Kidney glomerular epithelial cell (primary cell): ENCODE measurements at places on chromosomes 3 and 15.

DNA sequence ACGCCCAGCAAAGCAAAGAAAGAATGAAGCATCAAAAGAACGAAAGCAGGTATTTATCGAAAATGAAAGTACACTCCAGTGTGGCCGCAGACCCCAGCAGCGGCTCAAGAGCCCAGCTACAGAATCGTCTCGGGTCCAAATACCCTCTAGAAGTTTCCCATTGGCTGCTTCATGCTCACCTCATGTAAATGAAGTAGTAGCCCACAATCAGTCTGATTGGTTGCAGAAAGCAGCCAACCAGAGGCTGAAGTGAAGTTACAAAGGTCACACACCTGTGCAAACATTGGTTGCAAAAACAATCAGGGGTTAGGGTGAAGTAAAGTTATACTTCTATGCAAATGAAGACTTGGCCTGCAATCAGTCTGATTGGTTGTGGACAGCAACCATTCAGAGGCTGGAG is 32.0 kb downstream of the SV2B start:
- no peak for DNase-seq

GRCh38 chr15:70235347-70235746 is 137.6 kb upstream of the TLE3 start:
- no peak for DNase-seq

GRCh38 chr15:33395846-33396245 is 85.1 kb downstream of the RYR3 start:
- no peak for DNase-seq

DNA sequence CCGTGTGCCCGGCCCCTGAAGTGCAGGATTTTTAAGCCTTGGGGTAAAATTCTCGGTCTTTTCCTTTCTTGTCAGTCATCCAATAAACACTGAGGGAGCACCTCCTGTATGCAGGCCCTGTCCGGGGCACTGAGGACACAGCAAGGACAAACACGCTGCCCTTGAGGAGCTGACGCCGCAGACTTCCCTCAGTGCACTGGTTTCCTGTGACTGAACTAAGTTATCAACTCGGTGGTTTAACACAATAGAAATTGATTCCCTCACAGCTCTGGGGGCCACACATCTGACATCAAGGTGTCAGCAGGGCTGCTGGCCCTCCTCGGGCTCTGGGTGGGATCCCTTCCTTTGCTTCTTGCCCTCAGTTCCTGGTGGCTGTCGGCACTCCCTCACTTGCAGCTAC is 65.1 kb downstream of the ZNF445 start:
- no peak for DNase-seq

GRCh38 chr15:101466188-101466587 is 23.3 kb downstream of the PCSK6 start:
- DNase-seq = no peak

DNA sequence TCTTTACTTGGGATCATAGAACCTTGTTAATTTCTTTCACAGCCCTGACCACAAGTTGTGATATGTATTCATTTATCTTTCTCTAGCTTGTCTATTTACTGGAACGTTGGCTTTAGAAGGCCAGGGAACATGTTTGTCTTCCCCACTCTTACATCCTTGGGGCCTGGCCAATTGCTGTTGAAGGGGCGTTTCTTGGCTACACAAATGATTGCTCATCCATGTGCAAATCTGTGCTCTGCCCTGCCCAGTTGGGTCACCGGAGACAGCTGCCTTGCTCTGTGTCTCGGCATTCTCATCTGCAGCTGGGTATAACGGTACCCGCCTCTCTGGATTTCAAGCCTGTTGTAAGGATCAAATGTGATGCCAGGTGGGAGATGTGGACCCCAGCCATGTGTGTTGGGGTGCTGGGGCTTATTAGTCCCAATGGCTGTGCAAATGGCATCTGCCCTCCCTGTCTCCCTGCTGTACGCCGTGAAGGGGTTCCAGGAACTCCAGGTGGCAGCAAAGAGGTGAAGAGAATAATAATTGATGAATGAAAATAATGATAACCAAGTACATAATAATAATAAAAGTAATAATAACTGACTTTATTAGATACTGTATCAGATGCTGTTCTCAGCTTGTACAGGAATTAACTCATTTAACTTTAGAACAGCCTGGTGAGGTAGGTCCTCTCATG is 24.0 kb upstream of the TLE3 start:
- peak; percentile 32 for DNase-seq

GRCh38 chr3:89114841-89115223 is 7.4 kb downstream of the EPHA3 start:
- no peak for DNase-seq

- peak; percentile 40 for DNase-seq
Measured at GRCh38 chr3:42229942-42230688, 35.9 kb downstream of the CCK start.

DNA sequence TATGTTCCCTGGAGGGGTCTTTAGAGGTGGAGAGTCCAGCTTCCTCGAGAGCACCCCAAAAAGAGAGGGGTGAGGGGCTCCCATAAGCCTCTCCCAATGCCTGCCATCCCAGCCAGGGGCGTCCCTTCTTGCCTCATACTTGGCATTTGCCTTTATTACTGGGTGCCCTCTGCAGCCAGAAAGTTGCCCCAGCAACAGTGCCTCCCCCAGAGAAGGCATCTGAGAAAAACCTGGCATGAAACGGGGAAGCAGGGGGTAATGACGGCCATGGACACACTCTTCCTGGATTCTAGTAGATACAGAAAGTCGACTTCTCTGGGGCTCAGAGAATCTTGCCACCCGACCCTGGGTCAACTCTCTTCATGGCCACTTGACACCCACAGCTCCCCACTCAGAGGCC is 90.1 kb downstream of the PCSK6 start:
- no peak for DNase-seq

DNA sequence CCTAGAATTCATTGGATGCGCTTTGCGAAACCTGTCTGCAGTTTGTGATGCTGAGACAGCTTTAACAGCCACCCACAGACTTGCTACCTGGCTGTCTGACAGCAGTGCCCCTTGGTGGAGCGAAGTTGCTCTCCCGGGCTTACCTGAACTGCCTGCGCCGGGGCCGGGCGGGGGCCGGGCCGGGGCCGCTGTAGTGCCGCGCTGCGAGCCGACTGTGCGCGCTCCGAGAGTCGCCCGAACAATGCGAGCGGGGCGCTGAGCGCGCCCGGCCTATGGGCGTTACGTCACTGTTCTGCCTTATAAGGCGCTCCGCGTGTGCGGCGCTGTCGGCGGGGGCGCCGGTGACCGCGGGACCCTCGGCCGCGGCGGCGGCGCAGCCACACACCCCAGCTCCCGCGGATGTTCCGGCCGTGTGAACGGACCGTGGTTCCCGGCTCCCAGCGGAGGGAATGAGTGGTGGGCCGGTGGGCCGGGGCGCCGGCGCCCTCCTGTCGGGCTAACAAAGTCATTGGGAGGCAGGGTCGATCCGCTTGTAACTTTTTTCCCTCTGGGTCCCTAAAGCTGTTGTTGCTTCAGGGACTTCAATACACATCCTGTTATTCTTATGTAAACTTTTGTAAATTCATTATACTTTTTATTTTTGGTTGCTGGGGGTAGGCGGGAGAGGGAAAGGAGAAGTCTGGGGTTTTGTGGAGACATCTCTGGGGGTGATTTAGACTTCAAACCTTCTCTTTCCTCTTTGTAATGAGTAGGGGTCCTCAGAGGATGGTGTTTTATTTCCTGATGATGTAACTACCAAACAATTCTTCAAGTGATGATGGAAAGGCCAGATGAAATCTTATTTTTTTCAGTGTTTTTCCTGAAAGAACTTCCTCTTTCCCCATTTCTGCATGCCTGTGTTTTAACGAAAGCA is 58.5 kb downstream of the CMSS1 start:
- peak; percentile 66 for DNase-seq

DNA sequence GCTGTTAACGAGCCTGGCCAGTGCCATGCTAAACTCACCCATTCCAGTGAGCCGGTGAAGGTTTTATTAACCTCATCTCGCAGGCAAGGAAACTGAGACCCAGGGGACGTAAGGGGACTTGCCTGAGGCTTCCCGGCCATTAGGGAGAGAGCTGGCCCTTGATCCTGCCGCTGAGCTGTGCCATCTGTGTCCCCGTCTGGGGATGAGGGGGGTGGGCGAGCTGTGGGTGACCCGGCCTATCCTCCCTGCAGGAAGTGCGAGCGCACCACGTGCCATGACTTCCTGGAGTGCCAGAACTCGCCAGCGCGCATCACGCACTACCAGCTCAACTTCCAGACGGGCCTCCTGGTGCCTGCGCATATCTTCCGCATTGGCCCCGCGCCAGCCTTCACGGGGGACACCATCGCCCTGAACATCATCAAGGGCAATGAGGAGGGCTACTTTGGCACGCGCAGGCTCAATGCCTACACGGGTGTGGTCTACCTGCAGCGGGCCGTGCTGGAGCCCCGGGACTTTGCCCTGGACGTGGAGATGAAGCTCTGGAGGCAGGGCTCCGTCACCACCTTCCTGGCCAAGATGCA is 88.5 kb downstream of the FBLN2 start:
- DNase-seq = no peak

- DNase-seq = no peak
Measured at GRCh38 chr15:90055182-90055581, 47.1 kb downstream of the IDH2 start.

GRCh38 chr3:43852066-43852465 is 161.3 kb downstream of the ABHD5 start:
- peak; percentile 67 for DNase-seq

DNA sequence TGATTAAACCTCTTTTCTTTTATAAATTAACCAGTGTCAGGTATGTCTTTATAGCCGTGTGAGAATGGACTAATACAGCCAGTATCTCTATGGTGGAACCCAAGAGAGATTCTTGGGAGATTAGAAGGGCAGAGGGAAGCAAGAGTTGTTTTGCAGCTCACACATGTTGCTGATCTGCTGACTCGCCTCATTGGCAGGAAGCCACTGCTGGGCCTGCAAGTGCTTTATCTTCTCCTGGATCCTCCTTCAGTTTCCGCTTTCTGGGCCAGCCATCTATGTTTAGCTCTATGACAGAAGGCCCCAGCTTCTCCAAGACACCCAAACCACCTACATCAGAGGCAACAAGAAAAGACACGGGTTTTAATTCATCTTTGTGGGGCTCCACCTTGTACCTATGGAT is 23.4 kb upstream of the GALNT15 start:
- DNase-seq = peak; percentile 21

DNA sequence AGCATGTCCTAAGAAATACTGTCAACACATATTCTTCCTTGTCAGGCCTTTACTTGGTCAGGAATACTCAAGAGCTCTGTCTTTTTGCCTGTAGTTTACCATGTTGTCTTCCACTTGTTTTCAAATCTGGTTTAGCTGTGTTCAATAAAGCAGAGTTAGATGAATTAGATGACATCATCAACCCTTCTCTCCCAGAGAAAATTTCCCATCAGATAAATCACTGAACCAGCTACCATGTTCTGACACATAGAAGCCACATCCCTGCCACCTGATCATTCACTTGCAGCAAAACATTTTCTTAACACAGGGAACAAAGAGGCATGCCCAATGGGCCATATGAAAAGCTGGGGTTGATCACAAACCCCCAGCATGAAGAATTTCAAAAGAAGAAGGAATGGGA is 42.1 kb downstream of the TERC start:
- DNase-seq = peak; percentile 20

- DNase-seq = no peak
Measured at GRCh38 chr3:10292505-10293419, at the start of gene GHRL. Gene GHRL, minus strand, starts transcription at chr3:10292947. Its CDS starts 2,767 bp downstream, at chr3:10290180.

GRCh38 chr3:155356594-155357370 is 63.3 kb upstream of the STRIT1 start:
- no peak for DNase-seq

- no peak for DNase-seq
Measured at GRCh38 chr3:70729845-70730244, 417.4 kb upstream of the MDFIC2 start.

GRCh38 chr3:15519096-15519495 is 2.4 kb downstream of the COLQ start:
- DNase-seq = no peak

- DNase-seq = no peak
Measured at GRCh38 chr3:105448338-105448982, 81.8 kb downstream of the ALCAM start.

DNA sequence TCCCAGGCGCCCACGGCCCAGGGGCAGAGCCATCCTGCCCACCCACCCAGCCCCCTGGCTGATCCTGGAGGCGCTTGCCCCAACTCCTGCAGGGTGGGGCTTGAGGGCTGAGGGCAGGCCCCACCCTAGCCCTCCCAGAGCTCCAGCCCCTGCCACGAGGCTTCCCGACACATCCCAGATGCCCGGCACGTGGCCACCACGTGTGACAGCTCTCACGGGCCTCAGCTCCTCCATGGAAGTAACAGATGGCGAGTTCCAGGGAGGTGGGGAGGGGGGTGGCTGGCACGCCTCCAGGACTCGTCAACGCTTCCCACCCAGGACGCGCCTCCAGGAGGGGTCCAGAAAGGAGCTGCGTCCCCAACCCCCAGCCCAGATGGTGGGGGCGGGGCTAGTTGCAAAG is 29.1 kb downstream of the PLXND1 start:
- no peak for DNase-seq

GRCh38 chr3:190849607-190850006 is 12.9 kb downstream of the GMNC start:
- DNase-seq = no peak

DNA sequence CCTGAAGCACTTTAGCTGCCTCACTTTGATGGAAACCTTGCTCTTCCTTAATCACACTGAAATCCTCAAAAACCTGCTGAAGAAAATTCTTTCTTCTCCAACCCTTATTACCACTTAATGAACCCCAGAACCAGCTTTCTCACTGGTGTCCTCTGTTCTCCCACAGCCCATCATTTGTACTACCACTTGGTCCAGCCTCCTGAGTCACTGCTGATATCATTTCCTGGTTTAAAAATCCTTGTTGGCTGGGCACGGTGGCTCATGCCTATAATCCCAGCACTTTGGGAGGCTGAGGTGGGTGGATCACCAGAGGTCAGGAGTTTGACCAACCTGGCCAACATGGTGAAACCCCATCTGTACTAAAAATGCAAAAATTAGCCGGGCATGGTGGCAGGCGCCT is 418.6 kb upstream of the KCNMB2 start:
- no peak for DNase-seq

DNA sequence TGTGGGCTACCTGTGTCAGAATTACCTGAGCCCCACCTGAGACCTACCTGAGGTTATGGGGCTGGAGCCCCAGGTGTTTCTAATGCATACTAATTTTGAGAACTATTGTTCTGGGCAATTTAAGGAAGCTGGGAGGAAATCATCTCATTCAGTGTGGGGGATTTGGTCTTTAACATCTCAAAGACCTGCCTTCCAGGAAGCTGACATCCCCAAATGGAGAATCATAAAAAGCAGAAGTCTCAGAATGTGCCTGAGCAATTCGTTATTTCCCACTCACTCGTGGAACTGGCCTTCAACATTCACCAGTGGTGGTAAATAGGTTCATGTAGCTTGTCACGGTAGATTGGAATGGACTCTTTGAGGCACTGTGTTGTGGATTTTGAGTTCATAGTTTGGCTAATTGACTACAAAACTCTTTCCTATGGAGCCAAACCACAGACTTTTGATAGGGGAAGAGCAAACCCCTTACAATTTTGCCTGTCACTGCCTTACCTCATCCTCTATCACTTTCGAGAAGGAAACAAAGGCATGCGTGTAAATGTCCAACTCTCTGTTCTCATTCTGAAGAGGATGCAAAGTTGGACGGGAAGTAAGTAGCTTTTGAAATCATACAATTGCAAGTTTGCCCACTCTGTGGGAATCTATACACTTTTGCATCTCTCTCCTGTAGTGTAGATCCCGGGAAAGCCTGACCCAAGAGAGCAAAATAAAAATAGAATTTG is 521.0 kb upstream of the MDFIC2 start:
- no peak for DNase-seq
